ENCODE measurements at places on chromosomes 3 and 15. TPM values are rescaled to one million over a fixed set of nuclear protein-coding genes. Genes with fewer than 3 reads are reported as not detected.

Gene TMEM89
- not detected for total RNA-seq

DNA sequence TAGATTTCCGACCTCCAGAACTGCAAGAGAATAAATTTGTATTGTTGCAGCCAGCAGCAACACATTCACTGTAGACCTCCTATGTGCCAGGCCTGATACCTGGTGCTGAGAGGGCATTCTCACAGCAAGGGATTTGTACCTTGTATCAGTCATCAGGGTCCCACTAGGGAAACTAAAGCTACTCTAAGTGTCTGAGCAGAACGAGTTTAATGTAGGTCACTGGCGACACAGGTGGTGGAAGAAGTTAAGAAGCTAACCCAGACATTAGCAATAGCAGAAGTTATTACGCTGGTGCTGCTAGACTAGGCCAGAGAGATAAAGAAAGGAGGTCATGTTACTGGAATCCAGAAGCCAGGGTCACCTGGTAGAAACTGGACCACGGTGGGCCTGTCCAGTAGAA is 60.5 kb upstream of the BCL6 start:
- H3K36me3 ChIP-seq, result no peaks in the 10 kb centered on the region
- H3K27me3 ChIP-seq, result no peaks in the 10 kb centered on the region
- no peak for DNase-seq
- no peak overlapping the region for H3K4me3 ChIP-seq
- H3K4me1 ChIP-seq, result peaks cover 5% of the 10 kb centered on the region

Gene CD86
- total RNA-seq, result 11.0 TPM

DNA sequence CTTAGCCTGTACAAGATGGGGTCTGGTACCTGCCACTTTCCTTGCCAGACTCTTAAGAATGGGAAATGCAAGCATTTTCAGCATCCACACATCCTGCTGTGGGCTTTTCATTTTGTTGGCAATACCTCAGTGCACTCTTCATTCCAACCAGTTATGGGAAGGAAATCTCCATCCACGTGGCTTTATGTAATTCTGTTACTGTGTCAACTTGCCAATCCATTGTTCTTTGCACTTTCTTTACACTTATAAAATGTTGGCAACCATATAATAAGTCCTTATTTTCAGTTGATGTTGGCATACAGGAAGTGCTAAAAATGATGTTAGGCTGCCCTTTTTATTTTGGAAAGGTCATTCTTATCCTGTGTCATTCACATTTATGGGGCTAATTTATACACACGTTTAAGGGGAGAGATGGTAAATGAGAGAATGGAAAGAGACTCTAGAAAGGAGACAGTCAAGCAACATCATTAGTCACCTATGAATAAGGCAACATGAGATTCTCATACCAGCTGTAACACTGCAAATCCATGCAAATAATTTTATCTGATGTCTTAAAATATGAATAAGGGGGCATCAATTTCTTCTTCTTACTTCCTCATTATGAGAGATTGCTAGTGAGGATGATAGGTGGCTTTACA is 238.7 kb downstream of the CHST2 start:
- no peaks in the 10 kb centered on the region for H3K4me1 ChIP-seq
- DNase-seq, result no peak
- no peak overlapping the region for H3K4me3 ChIP-seq
- no peak overlapping the region for H3K27ac ChIP-seq

Gene ACTC1
- total RNA-seq, result 3.4 TPM

DNA sequence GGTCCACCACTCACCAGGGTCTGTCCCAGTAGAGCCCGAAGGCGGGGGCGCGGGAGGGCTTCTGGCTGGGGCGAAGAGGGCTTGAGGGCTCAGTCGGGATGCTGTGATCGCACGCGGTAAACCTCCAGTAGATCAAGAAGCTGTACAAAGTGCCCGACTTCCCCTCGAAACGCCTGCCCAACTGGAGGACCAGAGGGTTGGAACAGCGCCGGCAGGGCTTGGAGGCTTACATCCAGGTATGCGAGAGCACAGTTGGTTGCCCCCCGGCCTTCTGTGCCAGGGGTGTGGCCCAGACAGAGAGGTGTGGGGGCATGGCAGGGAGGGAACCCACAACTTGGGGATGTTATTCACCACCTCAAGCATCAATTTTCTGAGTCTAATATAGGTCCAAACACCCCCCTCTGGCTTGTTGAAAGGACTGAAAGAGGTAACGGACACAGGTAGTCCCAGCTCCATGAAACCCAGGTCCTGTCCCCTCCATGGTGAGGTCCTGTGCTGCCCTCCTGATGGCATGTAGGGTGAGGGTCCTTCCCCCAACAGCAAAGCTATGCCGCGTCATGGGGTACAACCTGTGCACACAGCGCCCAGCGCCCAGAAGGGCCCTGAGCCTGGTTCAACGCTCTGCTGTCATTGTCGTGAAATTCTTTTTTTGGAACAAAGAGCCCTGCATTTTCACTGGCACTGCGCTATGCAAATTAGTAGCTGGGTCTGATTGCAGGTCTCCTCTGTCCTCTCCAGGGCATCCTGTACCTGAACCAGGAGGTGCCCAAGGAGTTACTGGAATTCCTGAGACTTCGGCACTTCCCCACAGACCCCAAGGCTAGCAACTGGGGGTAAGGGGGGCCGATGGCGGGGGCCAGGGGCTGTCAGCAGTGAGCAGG is 1.2 kb downstream of the SNX22 start:
- H3K4me1 ChIP-seq, result peaks cover 3% of the 10 kb centered on the region
- no peaks in the 10 kb centered on the region for H3K27me3 ChIP-seq
- no peak overlapping the region for H3K27ac ChIP-seq
- H3K4me3 ChIP-seq, result peak overlapping the region; percentile 22
- H3K36me3 ChIP-seq, result peaks cover 7% of the 10 kb centered on the region

Gene DAZL
- 0.09 TPM for total RNA-seq

All from lung (tissue), 17 donors.